ENCODE measurements at places on chromosomes 12 and 14.

DNA sequence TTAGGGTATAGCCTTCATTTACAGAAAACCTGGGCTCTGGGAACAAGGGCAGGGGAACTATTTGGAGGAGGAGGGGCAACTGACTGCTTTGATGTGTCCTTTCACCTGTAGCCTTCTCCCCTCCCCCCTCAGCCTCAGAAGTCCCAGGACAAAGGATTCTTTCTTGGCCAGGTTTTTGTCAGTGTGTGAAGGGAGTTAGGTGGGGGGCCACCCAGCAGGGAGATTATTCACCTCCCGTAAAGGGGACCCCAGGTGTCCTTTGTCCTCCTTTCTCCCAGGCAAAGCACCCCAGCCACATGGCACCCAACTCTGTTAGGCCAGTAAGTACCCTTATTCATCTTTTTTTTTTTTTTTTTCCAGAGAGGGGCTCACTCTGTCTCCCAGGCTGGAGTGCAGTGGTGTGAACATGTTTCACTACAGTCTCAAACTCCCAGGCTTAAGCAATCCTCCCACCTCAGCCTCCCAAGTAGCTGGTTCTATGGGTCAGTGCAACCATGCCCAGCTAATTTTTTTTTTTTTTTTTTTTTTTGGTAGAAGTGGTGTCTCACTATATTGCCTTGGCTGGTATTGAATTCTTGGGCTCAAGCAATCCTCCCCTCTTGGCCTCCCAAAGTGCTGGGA, 723 bp upstream of the NFE2 start:
- DNase-seq: no peak

DNA sequence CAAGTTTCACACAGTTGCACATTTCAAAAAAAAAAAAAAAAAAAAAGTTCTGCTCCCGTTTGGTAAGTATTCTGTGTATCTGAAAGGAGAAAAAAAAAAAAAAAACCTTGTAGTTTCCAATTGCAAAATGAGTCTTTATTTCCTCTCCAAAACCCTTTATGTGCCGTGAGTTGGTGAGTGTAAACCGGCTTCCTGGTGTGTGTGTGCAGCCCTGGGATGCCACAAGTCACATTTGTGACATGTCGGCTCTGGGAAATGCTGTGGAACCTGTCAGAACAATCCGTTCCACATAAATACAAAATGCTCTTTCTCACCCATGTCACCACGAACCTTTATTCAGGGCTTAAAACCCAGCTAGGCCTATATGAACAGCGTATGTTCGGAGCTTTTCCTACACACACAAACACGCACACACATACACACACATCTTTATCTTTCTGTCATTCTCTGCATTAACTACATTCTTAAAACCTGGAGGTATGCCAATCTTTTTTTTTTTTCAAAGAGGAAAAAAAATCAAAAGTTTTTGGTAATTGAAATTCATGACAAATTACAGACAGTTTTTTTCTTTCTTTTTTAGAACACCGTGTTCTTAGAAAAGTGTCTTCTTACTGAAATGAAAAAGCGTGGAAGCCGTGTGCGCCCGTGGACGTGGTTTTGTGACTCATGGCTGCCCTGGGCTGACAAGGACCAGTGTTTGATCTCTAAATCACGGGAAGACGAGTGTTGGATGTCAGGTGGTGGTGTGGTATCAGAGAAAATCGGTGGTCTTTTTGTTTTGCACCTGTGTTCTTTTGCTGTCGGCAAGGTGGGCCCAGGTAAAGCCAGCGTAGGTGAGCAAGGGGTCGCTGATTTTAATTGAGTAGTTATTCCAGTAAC, 612.0 kb downstream of the VRK1 start:
- DNase-seq: no peak

DNA sequence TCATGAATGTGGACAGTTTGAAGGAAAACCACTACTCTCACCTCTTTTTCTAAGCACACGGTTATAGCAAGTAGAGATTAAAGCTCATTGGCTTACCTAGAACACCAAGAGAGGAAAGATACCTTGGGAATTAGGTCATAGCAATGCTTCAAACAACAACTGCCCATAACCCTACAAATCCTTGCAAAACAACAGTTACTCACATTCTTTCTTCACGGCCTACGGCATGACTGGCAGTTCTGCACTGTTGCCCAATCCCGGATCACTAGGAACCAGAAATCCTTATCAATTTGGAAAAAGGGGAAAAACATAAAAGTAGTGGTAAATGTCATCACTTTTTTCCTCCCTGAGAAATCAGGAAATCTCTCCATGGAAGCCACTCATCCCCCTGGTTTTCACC, 9.6 kb upstream of the ISM2 start:
- no peak for DNase-seq

DNA sequence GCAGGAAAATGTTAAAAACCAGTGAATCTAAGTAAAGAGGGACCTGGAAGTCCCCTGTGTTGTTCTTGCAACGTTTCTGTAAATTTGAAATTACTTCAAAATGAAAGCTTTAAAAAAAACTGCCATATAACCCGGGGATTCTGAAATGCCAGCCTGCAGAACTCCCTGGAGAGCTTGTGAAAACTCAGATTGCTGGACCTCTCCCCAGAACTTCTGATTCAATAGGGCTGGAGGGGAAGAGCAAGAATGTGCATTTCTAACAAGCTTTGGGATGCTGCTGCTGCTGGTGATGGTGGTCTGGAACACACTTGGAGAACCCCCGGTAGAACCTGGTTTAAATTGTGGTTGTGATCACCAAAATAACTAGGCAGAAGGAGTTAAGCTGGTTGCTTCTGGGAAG, 300.0 kb upstream of the NOS1 start:
- peak; percentile 46 for DNase-seq

DNA sequence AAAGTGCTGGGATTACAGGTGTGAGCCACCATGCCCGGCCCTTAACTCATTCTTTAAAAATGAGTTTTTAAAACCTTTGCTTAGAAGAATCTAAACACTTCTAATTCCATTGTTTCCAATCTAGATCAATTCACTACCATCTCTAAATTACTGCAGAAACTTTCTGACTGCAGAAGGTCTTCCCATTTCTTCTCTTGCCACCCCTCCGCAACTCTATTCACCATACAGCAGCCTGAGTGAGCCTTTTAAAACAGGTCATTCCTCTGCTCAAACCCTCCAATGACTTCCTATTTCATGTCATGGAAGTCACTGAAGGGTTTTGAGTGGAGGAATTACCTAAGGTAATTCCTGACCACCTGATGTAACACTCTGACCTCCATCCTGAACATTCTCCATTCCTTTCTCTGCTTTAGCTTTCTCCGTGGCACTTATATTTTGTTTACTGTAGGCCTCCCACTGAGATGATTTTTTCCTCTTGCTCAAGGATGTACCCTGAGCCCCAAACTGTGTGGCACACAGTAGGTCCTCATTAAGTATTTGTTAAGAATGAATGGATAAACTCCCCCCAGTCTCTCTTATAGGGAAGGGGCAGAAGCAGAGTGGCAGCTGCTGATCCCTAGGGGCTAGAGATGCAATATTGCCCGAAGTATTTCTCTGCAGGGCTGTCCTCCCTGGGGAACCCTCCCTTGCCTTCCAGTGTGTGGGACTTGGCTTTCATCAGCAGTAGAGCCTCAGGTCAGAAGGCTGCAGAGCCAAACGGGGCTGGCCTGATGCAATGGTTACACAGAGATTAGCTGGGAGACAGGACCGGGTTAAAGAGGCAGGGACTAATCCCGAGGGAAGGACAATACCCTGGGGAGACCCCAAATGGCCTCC, 1.2 kb downstream of the DDIT3 start:
- peak; percentile 71 for DNase-seq

DNA sequence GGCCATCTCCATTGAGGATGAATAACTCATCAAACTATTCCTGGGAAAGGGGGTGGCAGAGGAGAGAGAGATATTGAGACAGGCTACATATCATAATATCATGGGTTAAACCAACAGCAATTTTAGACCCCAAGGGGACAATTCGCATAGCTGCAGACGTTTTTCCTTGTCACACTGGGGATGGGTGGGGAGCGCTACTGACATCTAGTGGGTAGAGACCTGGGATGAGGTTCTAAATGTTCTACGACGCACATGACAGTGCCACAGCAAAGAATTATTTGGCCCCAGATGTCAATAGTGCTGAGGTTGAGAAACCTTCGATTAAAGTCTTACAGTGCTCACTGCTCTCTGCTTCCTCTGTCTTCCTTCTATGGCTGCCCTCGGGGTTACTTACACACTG, 425.6 kb downstream of the NRXN3 start:
- peak; percentile 16 for DNase-seq

- DNase-seq: no peak
Observed at GRCh38 chr12:52015532-52016041, 8.8 kb downstream of the TAMALIN start.

DNA sequence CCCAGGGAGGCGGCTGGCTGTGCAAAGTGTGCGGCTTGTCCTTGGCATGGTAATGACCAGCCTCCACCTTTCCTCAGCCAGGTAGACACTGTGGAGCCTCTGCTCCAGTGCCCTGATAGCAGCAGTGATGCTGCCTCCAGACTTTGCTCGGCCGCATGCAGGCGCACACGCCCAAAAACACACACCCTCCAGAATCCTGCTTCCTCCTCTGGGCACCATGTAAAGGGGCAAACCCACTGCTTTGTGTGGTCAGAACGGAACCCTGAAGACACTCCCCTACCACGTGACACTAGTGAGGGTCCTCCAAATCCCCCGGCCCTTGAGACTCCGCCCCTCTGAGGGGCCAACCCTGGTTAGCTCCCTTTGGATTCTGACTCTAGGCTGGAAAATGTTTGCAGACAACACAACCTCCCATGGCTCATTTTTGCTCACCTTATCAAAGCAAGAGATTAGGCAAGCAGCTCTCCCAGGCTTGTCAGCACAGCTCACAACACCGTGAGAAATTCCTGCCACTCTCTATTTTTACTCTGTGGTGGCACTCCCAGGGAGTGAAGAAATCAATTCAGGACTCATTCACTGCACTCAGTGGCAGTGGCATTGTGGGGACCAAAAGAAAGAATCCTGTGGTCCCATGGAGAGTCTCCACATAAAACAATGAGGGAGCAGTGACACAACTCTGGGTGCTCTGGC, 4.5 kb downstream of the KRT77 start:
- DNase-seq: no peak

GRCh38 chr14:101027291-101027690, 123.8 kb upstream of the RTL1 start:
- DNase-seq: no peak

DNA sequence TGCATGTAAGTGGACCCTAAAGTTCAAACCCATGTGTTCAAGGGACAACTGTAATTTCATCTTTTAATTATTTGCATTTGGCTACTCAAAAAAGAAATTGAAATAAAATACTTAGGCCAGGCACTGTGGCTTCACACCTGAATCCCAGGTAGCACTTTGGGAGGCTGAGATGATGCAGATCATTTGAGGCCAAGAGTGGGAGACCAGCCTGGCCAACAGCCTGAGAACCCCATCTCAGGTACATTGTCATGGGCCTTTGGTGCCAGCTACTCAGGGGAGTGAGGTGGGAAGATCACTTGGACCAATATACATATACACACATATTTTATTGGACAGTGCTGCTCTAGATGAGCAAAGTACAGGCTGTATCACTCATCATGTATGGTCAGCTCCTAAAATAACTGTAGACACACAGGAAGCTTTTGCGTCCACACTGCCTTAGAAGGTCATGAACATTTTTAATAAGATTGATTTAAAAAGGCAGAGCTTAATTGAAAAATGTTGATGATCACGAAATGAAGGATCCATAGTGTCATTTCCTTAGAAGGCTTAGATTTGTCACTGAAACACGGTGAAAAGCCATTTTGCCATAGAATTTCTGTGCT, 2.5 kb upstream of the ZCCHC8 start:
- no peak for DNase-seq

DNA sequence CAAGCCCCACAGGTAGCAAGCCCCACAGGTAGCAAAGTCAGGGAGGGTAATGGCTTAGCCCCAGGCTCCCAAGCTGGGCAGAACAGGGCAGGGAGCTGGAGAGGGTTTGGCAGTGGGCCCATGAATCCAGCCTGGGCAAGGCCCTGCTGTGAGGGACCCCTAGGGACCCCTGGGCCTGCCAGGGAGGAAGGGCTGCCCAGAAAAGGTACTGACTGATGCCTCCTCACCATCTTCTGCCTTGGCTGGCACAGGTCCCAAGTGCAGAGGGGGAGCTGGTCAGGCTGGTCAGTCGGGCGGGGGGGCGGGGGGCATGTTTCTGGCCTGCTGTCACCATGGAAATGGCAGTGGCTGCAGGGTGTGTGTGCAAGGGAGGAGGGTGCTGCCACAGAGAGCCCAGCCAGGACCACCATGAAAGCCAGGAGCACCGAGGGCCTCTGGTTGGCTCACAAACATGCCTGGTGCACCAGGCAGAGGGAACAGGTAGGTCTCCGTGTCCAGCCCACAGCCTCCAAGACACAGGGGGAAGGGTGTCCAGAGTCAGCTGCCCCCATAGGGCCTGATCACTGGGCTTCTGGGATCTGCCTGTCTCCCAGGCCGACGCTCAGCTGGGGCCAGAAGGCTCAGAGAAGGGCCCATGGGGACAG, 1.5 kb upstream of the CRIP2 start:
- DNase-seq: no peak

DNA sequence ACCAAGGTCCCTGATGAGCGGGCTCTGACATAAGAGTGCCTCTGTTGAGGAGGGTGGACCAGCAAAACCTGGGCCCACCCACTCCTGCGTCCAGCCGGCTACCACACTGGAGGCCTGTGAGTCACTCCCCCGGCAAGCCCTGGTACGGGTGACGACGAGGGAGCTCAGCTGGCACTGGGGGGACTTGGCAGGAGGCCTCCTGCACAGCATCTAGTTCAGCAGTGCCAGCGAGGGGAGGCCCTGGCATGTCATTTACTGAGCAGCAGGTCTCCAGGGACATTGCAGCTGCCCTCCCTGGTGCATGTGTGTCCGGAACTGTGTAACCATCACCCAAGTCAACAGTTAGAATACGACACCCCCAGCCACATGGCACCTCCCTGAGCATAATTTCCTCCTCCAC, 24.4 kb downstream of the CD9 start:
- peak; percentile 33 for DNase-seq
